ENCODE measurements at places on chromosomes 7 and 10.
A peak's percentile ranks its signal among the peaks of the same experiment; 100 is the strongest.

DNA sequence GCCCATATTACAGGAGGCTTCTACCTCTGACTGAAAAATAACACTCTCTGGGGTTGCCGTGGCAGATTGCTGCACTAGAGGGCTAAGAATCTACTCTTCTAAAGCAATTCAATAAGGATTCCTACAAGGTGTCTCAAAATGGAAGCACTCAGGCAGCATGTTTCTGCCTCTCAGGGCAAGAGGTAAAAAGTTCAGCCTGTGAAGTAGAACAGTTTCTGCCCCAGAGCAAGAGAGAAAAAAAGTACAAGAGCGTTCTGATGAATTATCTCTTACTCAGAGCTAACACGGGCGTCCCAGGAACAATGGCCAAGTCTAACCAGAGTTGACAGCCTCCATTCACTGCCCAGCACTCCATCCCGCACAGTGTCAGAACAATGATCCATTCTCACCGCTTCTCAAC, 71.3 kb upstream of the TES start:
- no peak for DNase-seq

GRCh38 chr7:117997862-117998825, 124.9 kb upstream of the CTTNBP2 start:
- DNase-seq: no peak

GRCh38 chr10:125054669-125055268, 105.6 kb downstream of the CTBP2 start:
- DNase-seq: no peak

- peak; percentile 29 for DNase-seq
Observed at GRCh38 chr10:124291001-124291701, 127.6 kb downstream of the OAT start.

DNA sequence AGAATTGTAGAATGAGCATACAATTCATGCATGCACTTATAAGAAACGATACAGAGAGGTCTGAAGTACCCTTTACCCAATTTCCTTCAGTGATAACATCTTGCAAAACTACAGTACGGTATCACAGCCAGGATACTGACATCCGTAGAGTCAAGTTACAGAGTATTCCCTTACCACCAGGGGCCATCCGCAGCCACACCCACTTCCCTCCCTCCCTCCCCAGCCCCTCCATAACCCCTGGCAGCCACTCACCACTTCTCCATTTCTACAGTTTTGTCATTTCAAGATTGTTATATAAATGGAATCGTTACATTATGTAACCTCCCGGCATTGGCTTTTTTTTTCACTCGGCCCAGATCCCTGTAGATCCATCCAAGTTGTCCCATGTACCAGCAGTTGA, 113.6 kb upstream of the RET start:
- DNase-seq: peak; percentile 7

DNA sequence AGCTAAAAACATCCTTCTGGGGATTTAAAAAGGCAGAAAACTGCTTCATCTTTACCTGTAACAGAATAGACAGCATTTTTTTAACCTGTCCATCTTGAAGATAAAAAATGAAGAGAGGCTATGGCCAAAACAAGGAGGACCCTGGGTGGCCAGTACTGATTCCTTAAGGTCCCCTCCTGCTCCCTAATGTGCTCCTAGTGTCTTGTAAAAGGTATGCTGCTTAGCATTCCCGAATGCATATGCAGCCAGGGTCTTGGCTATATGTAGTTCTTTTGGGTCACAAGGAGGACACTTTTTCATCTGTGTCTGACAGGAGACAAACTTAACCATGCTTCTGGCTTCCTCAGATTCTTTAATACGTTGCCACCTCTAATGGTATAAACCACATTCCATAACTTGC, 93.9 kb upstream of the SLC13A1 start:
- DNase-seq: no peak

GRCh38 chr10:69647126-69647525, 17.1 kb downstream of the FAM241B start:
- DNase-seq: no peak

GRCh38 chr10:63798599-63799498, 277.6 kb downstream of the REEP3 start:
- DNase-seq: peak; percentile 42

DNA sequence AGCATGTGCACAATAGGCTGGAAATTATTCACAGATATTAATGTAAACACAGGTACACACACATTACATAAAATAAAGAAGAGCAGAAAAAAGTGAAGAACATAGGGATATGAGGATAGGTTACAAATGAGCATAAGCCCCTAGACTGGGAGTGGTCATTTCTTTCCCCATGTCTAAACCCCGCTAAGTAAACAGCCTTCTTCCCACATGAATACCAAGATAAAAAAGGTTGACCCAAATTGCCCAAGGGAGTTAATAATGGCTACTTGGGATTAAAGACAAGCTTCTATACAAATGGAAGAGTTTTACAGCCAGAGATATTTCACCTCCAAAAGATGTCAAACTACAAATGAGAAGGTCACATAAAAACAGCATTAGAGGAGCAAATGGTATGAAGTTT, 527.1 kb upstream of the CELF2 start:
- DNase-seq: no peak

GRCh38 chr7:31074120-31074383, 21.9 kb downstream of the ADCYAP1R1 start:
- DNase-seq: no peak

DNA sequence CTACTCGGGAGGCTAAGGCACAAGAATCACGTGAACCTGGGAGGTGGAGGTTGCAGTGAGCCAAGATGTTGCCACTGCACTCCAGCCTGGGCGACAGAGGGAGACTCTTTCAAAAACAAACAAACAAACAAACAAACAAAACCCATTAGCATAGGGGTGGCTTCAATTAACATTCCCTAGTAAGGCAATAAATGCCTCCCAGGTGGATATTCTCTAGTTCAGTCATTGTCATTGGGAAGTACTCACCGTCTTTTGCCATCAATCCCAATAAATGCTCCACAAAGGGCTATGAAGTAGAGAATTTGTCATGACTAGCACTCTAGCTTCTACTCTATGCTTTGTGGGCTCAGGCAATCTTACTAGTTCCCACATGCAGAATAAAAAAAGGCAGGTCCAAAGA, 11.7 kb upstream of the TMEM254 start:
- no peak for DNase-seq

GRCh38 chr10:35346248-35346647, 9.9 kb downstream of the CCNY start:
- no peak for DNase-seq

DNA sequence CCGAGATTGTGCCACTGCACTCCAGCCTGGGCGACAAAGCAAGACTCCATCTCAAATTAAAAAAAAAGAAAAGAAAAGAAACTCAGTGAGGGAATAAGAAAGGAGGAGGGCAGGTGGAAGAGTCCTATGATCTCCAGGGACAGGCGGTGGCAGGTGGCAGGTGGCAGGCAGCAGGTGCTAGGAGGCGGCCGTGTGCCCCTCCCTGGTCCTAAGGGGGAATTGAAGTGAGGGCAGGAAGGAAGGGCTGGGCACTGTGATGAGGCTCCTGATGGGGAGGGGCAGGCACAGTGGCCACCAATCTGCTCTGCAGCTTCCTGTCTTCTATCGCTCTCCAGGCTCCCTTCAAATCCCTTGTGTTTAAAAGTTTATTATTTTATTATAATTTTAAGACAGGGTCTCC, 41.2 kb upstream of the UBE3C start:
- peak; percentile 41 for DNase-seq
